Astrocyte of the cerebellum (primary cell): ENCODE measurements at places on chromosomes 5 and 9.

- DNase-seq = no peak
These were observed 136.7 kb upstream of the PJA2 start for GRCh38 chr5:109546461-109546860.

DNA sequence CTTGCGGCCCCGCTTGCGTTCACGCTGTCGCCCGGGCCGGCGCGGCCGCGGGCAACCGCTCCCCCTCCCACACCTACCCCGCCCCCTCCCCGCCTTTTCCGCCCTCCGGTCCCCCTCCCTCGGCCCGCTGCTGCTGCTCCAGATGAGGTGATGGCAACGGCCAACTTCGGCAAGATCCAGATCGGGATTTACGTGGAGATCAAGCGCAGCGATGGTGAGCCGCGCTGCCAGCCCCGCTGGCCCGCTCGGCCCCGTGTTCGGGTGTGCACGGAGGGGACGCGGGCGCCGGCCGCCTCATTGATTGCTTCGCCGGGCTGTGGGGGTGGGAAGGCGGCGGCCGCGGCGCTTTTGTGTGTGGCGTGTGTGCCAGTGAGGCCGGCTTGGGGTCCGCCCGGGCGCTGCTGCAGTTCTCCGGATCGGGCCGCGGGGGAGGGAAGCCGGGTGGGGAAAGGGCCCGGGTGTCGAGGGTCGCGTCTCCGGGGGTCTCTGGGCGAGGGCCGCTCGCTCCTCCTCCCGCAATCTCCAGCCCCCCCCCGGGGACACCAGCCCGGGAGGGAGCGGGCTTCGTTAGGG lies 403 bp downstream of the KIF2A start:
- peak; percentile 23 for DNase-seq

DNA sequence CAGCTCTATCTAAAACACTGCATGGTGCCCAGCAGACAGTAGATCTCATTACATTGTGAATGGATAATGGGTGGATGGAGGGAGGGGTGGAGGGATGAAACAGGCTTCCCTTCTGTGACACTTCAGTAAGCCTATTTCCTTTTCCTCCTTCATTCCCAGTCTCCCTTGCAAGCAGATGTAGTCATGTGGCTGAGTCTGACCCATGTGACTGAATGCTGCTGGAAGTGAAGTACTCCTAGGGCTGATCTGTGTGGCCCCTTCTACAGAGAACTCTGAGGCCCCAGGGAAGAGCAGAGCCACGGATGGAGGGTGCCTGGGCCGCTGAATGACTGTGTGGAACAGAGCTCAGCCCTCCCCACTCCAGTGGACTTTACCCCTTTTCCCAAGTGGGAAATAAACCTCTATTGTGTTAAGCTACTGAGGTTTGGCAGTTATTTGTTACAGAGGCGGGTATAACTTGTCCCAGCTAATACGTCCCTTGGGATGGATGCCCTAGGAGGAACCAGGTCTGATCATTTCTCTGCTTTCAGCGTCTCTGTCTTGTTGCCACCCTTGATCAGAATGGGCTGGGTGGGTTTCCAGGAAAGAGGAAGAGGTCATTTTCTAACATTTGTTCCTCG lies 176.1 kb upstream of the MVB12B start:
- DNase-seq = no peak

DNA sequence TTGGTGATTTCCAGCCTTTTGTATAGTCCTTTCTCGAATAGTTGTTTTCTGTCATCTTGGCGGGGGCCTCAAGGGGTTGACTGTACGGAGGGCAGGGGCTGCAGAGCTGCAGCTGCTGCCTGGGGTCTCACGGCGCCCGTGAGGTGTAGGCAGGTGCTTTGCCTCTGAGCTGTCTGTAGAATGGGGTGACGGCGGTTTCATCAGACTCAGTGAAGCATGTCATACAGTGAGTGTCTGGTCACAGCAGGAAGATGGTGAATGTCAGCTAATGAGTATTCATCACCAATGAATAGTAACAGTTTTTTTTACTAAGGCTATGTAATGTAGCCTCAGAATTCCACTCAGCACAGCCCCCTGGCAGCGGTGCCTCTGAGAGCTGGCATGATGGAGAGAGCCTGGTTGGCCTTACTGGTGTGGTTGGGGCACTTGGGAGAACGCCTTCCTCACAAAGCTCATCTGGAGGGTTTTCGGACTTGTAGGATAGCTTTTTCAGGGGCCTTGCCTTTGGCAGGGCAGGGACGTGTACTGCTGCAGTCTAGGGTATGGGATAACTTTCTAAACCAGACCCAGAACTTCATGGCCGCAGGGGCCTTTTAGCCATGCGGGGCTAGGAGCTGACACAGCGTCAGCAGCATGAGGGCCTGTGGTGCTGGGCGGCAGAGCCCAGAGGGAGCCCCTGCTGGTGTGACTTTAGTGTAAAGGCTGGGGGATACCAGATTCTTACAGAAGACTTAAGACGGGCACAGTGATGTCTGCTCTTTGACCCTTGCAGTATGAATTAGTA lies 15.0 kb downstream of the TENT4A start:
- no peak for DNase-seq

GRCh38 chr5:88736494-88736893 lies 146.5 kb downstream of the MEF2C start:
- DNase-seq = no peak

GRCh38 chr9:126128494-126129142 lies 198.0 kb upstream of the MVB12B start:
- DNase-seq = no peak

DNA sequence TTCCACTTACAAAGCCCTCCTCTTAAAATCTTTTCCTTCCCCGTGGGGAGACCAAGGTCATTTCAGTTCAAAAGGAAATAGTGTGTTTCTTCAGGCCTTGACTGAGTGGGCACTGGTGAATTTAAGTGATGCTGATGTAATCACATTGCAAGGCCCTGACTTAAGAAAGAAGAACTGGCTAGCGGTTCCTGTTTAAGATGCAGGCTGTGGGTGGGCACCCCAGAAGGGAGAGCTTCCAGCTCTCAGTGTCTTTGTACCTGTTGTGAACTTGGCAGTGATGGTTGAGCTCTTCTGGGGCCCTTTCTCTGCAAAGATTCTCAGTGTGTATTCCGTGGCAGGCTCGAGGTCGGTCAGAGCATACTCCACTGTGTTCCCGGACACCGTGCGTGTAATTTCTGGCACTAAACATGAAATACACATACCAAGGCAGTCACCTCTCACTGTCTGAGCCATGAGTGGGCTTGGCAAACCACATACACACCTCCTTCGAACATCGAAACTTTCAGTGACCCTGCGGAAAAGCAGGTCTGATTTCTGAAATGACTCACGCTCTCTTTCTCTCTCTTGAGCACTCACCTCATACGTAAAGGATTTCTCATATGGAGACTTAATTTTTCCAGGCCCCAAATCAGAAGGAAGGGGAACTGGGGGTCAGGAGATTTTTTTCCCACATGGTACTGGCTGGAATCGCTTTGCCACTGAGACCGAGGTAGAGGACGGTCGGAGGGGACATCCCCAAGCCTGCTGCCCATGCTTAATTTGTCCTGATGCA lies 81.9 kb downstream of the TNC start:
- DNase-seq = peak; percentile 80

GRCh38 chr5:12624776-12625560 lies 720.7 kb upstream of the CTNND2 start:
- DNase-seq = no peak

DNA sequence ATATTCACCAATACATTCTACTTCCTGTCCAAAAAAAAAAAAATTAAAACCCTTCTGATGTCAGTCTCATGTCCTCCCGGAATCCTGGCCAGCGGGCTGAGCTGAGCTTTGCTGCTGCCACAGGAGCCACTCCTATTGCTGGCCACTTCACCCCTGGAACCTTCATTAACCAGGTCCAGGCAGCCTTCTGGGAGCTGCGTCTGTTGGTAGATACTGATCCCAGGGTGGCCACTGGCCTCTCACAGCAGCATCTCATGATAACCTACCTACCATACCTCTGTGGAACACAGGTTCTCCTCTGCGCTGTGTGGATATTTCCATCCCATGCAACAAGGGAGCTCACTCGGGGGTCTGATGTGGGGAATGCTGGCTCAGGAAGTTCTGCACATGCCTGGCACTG lies 21.0 kb upstream of the NPM1 start:
- DNase-seq = no peak

GRCh38 chr5:160760008-160760407 lies 92.0 kb downstream of the ATP10B start:
- DNase-seq = no peak

GRCh38 chr9:133961226-133962165 lies 30.6 kb downstream of the VAV2 start:
- DNase-seq = no peak

DNA sequence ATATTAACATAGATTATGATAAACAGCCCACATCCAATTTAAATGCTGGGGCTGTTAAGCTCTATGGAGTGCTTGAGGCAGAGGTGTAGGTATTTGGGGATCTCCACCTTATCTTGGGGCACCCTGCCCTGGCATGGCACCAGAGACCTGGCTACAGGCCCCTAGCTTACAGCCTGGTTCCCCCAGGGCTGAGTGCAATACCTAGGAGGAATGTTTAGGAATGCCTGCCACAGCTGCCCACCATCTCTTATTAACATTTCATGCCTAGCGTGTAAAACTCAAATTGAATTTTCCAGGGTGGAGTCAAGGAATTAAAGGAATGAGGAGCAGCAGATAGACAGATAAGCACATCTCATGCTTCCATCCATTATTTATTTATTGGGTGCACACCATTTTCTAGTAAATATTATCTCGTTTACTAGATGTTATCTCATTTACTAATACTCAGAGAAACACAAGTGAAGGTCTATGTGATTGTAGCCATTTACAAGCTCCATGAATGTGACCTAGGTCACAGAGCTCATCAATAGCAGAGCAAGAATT lies 55.6 kb upstream of the TNFSF8 start:
- no peak for DNase-seq
